ENCODE measurements at places on chromosomes 1 and 21. TPM values are rescaled to one million over a fixed set of nuclear protein-coding genes. Genes with fewer than 3 reads are reported as not detected.

Gene LPGAT1
- total RNA-seq = 50.7 TPM

Gene PTGS2
- total RNA-seq = 1.5 TPM

Gene GUCA2A
- not detected for total RNA-seq

Gene LGR6
- 1.4 TPM for total RNA-seq

Gene RNF186
- not detected for total RNA-seq

Gene C1QA
- total RNA-seq = not detected
